ENCODE measurements at places on chromosomes 2 and 18.

DNA sequence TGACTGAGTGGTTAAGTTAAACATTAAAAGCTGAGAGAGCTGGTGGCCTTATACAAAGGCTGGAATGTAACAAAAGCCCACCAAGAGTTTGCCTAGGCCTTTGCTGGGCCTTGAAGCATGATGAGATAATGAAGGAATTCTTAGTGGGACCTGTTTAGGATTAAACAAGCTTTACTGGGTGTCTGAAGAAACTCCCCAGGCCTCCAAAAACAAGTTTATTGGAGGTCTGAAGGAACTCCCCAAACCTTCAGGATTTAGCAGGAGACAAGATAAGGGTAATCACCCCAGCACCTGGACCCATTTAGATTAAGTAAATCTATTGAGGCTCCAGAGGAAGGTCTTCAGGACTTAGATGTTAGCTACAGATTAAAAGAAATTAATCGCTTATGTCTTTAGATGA lies 18.7 kb downstream of the PCARE start:
- DNase-seq = no peak

DNA sequence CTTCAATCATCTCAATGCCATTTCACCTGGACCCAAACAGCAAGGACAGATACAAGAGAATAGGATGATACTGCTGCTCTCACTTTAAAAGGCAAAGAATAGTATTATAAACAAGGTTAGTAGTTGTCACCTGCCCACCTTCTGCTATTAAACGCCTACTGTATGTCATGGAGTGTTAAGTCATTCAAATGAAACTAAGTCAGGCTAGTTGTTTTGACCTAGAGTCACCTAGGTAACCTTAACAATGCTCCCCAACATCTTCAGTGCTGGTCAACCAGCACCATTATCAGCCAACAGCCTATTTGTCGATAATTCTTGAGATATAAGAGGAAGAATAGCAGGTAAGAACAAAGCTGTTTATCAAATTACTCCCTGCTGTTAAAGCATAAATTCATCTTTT lies 39.2 kb downstream of the TRIP12 start:
- DNase-seq = no peak

DNA sequence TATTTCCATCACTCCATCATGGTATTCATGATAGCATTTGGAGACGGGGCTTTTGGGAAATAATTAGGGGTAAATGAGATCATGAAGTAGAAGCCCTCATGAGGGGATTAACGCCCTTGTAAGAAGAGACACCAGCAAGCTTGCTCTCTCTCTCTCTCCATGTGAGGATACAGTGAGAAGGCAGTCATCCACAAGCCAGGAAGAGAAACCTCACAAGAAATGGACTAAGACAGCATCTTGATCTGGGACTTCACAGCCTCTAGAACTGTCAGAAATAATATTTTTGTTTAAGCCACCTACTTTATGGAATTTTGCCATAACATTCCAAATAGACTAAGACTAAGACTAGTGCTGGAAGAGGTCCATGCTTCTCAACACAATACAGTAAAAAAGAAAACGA lies 464.6 kb upstream of the GCFC2 start:
- DNase-seq = no peak

- no peak for DNase-seq
These were observed 747.1 kb upstream of the FSHR start for GRCh38 chr2:49901202-49902065.

- no peak for DNase-seq
These were observed 26.7 kb upstream of the VWA3B start for GRCh38 chr2:98060277-98060676.

GRCh38 chr2:70418514-70418913 lies 116.6 kb upstream of the FAM136A start:
- no peak for DNase-seq

- no peak for DNase-seq
These were observed 2.7 kb upstream of the GKN1 start for GRCh38 chr2:68971591-68972231.

DNA sequence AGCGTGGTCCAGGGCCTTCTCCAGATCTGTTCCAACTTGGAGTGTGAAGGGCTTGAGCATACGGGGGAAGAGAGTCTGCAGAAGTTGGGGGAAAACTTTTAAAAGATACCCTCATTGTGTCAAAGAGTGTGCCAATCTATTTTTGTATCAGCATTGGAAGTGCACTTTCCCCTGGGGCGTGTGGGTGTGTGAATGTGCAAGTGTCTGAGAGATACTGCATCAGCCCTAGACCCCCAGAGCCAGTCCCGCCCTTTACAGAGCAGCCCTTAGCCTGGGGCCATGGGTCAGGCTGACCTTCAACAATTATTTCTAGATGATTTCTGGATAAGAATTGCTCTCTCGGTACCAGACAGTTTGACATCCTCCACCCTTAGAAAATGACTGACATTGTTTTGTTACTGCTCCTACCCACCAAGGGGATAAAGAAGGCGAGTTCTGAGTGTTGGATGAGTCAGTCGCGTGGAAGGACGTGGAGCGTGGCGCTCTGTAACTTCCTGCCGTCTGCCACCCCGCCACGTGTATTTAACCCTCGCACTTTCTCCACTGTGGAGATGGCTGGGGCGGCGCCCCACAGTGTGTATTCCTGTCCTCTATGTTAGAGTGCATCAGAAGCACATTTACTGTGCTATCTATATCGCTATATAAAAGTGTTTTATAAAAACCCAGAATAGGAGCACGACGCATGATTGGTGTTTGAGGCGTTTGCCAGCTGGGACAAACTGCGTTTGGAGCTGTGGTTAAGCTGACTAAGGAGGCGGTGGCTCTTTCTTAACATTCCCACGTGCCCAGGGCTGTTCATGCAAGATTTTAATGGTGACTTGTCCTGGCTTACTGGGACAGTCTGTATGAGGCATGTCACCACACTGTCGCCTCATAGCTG lies 122.6 kb downstream of the CABLES1 start:
- no peak for DNase-seq

GRCh38 chr2:180604077-180604476 lies 376.3 kb upstream of the UBE2E3 start:
- no peak for DNase-seq

DNA sequence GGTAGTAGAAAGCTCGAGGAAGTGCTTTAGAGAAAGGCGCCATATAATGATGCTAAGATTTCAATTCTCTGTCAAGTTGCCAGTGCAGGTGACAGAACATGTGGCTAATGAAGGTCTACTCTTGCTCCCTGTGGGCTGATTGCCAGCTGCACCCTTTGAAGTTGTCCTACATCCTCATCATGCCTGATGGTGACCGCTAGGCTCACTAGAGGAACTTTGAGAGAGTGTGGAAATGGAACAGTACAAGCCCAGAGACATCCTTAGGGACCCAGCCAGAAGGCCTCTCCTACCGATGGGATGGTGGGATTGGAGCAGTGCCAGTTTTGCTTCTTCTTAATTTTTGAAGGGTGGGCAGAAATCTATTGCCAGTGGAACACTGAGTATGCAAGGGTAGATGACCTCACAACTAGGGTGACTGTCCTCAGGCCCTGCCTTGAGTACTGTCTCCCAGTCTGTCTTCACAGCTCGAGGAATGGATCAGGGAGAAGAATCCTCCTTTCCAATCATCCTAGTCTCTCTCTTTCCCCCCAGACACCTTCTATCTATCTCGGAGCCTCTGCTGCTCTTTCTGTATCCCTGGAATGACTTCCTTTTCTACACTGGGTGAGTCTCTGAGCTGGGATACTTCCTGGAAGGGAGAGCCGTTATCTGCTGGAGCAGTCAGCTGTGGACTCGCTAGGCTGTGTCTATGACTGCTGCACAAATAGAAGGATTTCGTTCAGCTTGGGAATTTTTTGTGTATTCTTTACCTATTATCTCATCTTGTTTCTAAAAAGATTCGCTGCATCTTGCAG lies 33.5 kb downstream of the LGALSL start:
- DNase-seq = no peak

- DNase-seq = no peak
These were observed 4.9 kb upstream of the CHN1 start for GRCh38 chr2:175009917-175010621.

All from activated naive CD4-positive, alpha-beta T cell treated with anti-CD3 and anti-CD28 coated beads, Interleukin-2, amount 50 U/mL, for 72 hours (primary cell).